ENCODE measurements at places on chromosomes 4 and X.

- no peak for DNase-seq
Observed at GRCh38 chr4:182105416-182105815, 137.8 kb upstream of the TENM3 start.

DNA sequence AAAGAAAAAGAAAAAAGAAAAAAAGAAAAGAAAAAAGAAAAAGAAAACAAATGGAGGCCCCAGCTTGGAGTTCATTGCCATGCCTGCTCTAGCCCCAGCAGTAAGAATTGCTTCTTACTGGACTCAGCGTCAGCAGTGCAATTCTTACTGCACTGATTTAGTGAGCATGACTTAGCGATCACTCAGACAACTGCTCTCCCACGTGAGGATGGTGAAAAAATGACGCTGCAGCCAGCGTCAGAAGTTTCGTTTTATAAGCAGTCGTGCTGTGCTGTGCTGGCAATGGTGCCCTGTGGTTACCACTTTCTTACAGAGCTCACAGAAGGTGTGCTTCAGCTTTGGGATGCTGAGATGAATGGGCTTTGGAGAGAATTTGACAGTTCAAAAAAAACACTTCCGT, 68.3 kb upstream of the DDX3X start:
- DNase-seq = peak; percentile 67

DNA sequence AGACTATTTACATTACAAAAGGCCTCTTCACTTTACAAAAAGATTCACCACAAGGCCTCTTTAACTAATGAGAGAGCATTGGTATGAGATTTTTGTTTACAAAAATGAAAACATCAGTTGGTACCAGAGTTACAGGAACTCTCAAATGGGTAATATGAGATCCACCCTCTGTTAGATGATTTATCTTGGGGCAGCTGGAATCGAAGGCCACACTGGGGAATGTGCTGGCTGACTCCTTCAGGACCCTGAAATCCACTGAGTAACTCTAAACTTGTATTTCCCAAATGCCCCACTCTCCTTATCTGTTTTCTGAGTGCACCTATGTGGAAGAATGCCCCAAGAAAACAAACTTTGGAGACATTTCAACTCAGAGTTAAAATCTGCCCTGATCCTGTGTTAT, 232.9 kb upstream of the F9 start:
- DNase-seq = no peak

GRCh38 chr4:2843941-2844584, 419 bp downstream of the ADD1 start:
- peak; percentile 48 for DNase-seq

- DNase-seq = no peak
Observed at GRCh38 chr4:4284827-4285618, 4.9 kb downstream of the LYAR start.

GRCh38 chrX:3250966-3251365, 95.5 kb downstream of the MXRA5 start:
- DNase-seq = no peak

- DNase-seq = no peak
Observed at GRCh38 chr4:33566649-33567048, 2677.7 kb downstream of the ARAP2 start.

- no peak for DNase-seq
Observed at GRCh38 chrX:135295944-135296305, 13.4 kb upstream of the ETDC start.

DNA sequence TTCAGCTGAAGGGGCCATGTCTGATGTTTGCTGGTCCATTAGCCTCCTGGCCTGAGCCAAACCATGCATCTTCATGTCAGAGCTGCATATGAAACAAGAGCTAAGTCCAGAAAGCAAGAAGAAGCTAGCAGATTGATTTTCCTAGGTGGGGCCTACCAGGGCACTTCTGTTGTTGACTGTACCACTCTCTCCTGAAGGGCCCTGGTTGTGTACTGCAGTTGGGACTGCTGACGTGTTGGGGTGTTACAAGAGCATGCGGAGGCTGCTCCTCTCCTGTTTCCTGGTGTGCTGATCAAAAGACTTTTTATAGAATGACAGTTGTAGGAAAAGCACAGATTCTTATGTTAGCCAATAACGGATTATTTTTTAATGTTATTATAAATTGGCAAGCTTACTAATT, 145.1 kb downstream of the TBL1X start:
- no peak for DNase-seq

DNA sequence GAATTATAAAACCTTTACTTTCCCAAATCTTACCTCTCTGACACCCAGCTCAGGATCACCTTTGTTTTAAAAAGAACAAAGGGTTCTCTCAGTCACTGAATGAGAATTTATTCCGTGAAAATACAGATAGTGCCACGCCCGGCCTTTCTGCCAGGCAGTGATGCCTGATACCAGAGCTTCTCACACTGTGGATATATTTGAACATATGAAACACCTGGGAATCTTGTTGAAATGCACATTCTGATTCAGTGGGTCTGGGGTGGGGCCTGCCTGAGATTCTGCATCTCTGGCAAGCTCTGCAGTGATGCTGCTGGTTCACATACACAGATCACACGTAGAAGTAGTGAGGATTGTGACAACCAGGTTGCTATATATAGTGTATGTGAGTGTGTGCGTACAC, 46.0 kb downstream of the ELOVL6 start:
- DNase-seq = no peak

- no peak for DNase-seq
Observed at GRCh38 chrX:119549327-119550016, 15.7 kb downstream of the STEEP1 start.

- DNase-seq = no peak
Observed at GRCh38 chrX:86845101-86845500, 672.5 kb upstream of the KLHL4 start.

DNA sequence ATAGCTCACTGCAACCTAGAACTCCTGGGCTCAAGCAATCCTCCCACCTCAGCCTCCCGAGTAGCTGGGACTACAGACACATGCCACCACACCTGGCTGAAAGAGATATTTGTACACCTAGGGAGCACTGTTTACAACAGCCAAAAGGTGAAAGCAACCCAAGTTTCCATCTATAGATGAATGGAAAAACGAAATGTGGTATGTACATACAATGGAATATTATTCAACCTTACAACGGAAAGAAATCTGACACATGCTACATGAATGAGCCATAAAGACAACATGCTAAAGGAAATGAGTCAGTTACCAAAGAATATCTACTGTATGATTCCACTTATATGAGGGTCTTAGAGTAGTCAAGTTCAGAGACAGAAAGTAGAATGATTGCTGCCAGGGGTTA, 52.2 kb downstream of the ABCG2 start:
- DNase-seq = no peak

DNA sequence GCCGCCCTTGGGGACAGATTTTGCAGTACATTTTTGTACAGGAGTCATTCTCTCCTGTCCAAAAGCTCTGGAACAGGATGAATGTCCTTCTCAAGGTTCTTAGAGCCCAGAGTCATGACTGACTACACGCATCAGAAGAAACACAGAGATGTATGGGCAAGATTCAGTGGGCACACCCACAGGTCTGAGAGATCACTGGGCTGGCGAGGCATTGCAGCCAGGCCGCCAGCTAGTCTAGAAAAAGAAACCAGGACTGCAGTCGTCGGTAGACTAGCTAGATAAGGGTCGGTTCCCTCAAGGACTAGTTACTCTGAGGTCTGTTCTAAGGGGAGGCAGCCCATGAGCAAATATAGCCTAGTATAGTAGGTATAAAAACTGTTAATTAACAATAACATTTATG, 19.8 kb downstream of the GBA3 start:
- no peak for DNase-seq

DNA sequence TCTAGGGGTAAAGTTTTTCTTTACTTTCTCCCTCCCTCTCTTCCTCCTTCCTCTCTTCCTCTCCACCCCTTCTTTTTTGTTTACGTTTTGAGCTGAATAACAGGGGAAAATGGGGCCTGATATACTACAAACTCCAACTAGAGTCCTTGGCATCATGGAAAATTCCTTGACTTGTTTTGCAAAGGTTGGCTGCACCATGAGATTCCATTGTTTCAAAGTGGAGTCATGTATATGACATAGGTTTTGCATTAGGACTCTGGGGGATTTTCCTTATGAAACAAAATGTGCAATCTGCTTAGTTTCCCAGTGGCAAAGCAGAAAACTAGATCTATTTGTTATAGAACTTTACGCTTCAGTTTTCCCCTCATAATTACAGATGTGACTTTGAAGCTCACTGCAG, 233.5 kb upstream of the PGRMC2 start:
- no peak for DNase-seq

- DNase-seq = no peak
Observed at GRCh38 chr4:128858879-128859671, 49.6 kb downstream of the JADE1 start.

GRCh38 chr4:189291939-189292338, 648.7 kb upstream of the FRG1 start:
- no peak for DNase-seq

Data from activated T-cell treated with anti-CD3 and anti-CD28 coated beads, Interleukin-2, amount 50 U/mL, for 48 hours (primary cell).